ENCODE measurements at places on chromosomes 1 and 21. TPM values are rescaled to one million over a fixed set of nuclear protein-coding genes. Genes with fewer than 3 reads are reported as not detected.

Gene DEPDC1
- 10.7 TPM for total RNA-seq

DNA sequence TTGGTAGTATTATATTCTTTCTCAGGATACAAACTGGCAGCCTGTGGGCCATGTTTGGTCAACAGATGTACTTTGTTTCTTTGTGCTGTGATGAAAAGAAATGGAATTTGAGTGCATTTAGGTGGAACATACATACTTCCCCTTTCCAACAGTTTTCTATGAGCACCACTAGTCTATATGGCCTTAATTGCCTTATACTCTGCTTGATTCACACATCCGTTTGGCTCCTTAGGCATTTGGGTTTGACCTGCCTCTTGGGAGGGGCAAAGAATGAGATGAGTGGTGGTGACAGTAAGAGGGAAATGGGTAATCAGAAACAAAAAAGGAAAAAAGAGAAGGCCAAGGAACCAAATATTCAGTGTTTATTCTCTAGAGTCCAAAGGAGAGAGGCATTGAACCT lies 17.0 kb downstream of the CFAP126 start:
- no peak for DNase-seq

- DNase-seq, result no peak
Measured at GRCh38 chr1:213759359-213760181, 228.2 kb upstream of the PROX1 start.

Gene BARHL2
- not detected for total RNA-seq

Gene RWDD3
- 11.3 TPM for total RNA-seq

DNA sequence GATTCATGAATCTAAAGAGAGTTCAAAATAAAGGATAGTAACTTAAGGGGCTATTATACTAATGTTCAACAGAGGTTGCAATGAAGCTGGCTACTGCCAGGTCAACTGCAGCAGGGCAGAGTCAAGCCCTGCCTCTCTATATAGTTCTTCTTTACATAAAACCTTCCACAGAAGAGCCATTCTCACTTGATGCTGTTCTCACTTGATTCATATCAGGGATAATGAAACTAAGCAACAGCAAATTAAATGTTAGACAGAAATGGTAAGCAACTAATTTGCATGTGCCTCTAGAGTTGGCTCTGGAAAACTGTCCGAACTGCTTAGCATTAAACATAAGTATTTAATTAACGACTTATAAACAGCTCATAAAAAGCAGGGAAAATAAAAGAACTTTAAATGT lies 17.4 kb downstream of the CCSAP start:
- no peak for DNase-seq

DNA sequence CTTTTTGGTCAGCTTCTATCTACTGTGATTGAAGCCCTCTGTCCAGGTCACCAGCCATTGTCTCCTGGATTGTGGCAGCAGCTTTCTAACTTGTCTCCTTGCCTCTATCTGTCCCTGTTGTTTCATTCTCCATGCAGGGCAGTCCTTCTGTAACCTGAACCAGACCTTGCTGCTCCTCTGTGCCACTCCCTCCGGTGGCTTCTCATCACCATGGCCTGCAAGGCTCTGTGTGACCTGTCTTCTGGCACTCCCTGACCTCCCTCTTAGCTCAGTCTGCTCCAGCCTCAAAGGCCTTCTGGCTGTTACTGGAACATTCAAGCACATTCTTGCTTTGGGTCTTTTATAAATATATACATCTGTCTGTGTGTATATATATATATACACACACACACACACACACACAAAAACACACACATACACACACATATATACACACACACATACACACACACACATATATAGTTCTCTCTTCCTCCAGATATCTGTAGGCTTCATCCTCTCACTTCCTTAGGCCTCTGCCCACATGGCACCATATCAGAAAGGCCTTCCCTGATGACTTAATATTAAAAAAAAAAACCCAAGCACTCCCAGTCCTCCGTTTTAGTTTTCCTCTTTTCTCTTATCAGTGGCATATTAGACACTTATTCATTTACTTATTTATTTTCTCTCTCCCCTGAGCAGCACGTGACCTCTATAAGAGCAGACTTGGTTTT lies 21.2 kb upstream of the JUN start:
- no peak for DNase-seq

DNA sequence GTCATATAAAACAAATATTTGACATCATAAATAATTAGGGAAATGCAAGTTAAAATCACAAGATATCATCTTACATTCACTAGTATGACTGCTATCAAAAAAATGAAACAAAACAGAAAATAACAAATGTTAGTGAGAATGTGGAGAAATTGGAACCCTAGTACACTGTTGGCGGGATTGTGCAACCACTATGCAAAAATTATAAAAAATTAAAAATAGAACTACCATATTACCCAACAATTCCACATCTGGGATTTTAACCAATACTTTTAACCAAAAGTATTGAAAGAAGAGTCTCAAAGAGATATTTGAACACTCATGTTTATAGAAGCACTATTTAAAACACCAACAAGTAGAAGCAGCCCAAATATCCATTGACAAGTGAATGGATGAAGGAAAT lies 797.2 kb upstream of the ADAMTS5 start:
- no peak for DNase-seq

DNA sequence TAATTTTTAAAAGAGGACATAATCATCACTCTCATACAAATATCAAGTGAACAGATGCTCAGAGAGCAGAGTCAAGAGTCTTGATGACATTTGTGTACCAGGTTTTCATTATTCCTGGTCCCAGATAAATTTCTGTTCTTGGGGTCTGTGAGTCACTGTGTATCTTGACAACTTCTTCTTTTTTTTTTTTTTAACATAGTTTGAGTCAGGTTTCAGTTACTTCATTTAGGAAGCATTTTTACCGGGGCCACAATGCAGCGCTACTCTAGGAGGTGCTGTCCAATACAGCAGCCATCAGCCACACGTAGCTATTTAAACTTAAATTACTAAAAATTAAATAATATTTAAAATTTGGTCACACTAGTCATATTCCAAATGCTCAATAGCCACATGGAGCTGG lies 188.1 kb upstream of the SAMSN1 start:
- DNase-seq, result no peak

DNA sequence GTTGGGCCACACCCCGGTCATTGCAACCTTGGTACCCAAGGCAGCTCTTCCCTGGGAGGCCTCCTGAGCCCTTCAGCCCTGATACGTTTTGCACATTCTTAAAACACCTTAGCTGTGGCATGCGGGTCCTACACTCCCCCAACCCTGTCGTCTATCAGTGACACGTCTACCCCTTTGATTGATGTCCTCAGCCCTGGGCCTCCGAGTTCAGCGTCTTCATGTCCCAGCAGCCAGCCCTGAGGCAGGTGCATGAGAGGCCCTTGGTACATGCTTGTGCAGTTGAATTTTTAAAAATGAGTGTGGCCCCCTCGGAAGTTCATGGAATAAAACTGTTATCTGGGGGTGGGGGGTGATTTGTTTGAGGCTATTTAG lies 38.9 kb upstream of the ADARB1 start:
- DNase-seq, result no peak

Gene JMJD4
- 34.0 TPM for total RNA-seq

Gene NUP210L
- 0.24 TPM for total RNA-seq

Measured in natural killer cell treated with Interleukin-12 subunit alpha and Interleukin-12 subunit beta and Interleukin-15 and Interleukin-18, amount 100 ng/mL, for 72 hours (primary cell).